ENCODE measurements at places on chromosomes 1 and 21.

DNA sequence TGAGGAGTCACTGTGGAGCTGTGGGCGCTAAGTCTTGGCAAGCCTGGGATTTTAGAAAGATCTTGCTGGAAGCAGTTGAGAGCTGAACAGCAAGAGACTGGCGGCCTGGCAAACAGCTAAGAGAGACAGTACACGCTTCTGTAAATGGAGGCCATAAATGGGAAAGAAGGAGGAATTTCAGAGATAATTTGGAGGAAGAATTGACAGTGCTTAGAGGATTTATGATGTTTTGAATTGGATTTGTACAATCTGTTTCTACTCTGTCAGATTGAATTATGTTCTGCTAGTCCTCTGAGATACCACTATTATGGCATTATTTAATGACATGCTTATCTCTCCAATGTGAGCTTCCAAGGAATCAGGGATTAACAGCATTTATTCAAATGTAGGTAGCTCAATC is 50.1 kb downstream of the ABCA4 start:
- DNase-seq: no peak

GRCh38 chr1:201692555-201693394 is 136.2 kb upstream of the IPO9 start:
- DNase-seq: no peak

- no peak for DNase-seq
These were observed 22.8 kb downstream of the TMEM50A start for GRCh38 chr1:25360596-25361581.

GRCh38 chr1:50766688-50767087 is 193.4 kb downstream of the FAF1 start:
- no peak for DNase-seq

- DNase-seq: no peak
These were observed 10.3 kb downstream of the CPLANE2 start for GRCh38 chr1:16226490-16227179.

GRCh38 chr1:17567582-17567981 is 28.1 kb downstream of the ARHGEF10L start:
- DNase-seq: no peak

GRCh38 chr1:107413546-107413945 is 272.7 kb downstream of the NTNG1 start:
- no peak for DNase-seq

All from NCI-H1417 treated with DMSO at 0.1 percent for 48 hours (cell line).